ENCODE measurements at places on chromosomes 3 and 15.

GRCh38 chr15:95584088-95584487 lies 746.4 kb upstream of the NR2F2 start:
- DNase-seq = no peak

DNA sequence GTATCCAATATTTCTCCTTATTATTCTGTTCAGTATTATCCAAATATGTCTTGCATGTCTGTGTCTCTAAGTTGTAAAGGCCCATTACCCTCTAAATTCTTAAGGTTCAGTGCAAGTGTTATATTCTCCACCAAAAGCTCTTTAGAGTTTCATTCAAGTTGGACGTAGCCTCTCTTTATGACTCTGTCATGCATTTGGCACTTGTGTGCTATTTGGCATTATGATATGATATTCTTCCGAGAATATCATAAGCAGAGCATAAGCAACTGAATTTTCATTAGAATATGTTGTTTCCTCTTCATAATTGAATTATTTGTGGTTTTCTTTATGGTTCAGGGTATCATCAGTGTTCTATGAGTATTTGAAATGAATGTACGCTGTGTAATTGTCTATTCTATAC lies 594.2 kb downstream of the NAALADL2 start:
- no peak for DNase-seq

DNA sequence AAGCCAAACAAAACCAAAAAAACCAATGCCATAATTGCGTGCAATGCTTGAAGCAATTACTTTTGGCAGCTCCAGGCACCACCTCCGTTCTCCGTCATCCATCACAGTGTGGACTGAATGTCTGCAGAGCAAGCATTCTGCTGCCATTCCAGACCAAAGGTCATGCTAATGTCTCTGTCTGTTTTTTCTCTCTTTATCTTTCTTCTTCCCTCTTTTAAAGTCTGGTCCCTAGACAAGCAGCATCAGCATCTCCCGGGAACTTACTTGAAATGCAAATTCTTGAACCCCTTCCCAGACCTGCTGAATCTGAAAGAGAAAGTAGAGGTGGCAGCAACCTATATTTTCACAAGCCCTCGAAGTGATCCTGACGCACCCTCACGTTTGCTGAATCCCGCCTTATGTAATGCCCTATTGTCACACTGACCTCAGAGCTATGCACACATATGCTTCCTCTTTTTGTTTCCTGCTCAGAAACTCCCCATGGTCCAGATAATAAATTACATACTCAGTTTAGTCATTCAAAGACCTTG lies 297.3 kb upstream of the PROK2 start:
- no peak for DNase-seq

GRCh38 chr3:56835650-56836227 lies 34.0 kb upstream of the ARHGEF3 start:
- no peak for DNase-seq

DNA sequence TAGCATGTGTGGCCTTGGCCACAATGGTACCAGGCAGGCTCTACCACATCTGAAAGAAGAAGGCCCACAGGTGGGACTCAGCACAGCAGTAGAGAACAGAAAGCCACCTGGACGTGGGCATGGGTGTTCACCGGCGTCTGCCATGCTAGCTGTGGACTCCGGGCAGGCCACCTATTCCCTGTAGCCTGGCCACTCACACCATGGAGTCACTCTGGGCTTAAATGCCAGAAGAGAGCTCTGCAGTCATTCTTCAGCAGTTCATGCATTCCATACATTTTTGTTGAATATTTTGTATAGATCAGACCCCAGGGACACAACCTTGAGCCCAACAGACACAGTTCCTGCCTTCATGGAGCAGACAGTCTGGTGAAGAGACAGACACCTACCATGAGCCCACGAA lies 138.6 kb downstream of the SRGAP3 start:
- no peak for DNase-seq

DNA sequence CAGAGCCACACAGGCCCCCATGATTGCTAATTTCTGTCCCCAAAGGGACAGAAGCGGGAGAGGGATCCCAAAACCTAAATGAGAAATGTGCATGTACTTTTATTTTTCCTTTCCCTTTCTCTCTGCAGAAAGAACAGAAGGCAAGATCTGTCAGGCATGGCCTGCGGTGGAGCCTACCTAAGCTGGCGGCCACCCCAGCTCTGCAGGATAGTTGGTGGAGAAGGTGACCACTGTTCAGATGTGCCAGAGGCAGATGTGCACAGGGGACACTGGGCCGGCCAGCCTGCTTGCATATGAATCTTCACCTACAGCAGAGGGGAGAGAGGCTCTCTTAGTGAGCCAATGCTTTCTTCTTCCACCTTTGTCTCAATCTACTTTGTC lies 2.1 kb upstream of the AMOTL2 start:
- DNase-seq = no peak

DNA sequence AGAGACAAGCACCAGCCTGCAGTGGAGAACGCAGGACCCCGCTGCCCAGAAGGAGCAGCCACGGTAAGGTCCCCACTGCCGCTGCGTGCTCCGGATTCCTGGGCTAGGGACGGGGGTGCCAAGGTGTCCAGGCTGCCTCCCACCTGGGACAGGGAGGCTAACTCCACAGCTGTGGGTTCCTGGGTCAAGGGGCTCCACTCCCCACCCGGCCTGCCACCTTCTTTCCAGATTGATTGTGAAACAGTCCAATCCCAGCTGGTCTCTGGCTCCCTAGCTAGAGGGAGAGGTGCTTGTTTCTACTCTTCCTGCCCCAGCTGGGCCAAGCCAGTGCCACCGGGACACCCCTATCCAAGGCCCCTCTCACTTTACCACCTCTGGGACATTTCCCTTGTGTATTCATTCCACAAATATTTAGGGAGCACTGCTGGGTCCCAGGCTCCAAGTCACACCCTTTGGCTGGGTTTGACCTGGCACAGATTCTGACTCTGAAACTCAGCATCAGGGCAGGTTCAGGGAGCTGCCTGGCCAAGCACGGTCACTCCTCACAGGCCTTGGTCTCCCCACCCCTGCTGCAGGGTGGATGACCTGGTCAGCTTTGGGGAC lies 1.9 kb downstream of the PAK6 start:
- no peak for DNase-seq

DNA sequence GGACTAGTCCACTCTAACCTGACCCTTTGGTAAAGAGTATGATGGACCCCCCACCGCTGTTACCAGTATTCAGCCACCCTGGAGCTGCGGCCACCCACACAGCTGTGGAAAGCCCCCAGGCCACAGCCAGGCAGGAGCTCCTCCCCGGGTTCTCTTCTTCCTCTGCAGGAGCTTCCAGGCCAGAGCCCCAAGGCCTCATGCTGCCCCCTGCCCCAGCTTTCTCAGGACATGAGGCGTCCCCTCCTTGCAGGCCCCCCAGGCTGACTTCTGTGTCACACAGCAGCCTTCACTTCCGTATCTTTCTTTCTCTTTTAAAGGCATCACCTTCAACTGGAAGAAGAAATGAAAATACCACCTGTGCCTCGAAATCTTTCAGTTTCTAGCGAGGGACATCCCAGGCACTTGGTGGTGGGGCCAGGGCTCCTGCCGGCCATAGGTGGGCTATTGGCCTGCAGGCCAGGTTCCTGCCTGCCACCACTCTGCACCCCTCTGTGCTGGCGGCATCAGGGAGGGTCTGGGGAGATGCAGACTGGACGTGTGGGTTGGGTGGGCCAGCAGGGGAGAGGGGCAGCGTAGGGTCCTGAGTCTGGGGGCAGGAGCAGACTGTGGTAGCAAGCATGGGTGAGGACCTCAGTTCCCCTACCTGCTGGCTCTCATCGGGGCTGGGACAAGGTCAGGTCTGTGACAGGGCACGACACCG lies 19.9 kb downstream of the KLF13 start:
- no peak for DNase-seq

DNA sequence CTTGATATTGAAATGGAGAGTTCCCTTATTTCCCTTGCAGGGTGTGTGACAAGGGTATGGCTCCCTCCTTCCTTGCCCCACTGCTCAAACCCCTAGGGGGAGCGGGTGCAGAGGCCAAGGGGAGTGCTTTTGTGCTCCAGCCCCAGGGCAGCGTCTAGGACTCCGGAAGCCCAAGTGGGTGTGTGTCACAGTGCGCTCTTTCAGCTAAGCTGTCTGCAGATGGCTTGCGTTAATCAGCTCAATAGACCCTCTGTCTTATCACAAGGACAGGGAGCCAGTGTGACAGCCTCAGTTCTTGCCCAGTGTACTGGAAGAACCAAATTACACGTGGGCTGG lies 523.6 kb upstream of the LMCD1 start:
- no peak for DNase-seq

GRCh38 chr3:188712991-188713390 lies 458.8 kb upstream of the TPRG1 start:
- DNase-seq = no peak

DNA sequence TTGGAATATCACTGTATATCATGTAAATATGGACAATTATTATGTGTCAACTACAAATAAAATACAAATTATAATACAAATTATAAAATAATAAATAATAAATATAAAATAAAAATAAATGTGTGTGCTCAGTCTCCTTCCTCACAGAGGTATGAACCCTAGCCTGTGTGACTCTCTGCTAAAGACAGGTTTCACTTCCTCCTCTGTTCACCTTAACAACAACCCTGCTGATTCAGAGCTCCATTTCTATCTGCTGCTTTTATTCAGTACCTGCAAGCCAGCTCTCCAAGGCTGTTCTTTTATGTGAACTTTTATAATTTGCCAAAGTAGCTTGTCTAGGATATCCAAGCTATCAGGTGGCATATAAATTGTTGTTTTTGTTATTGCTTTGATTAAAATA lies 610.7 kb upstream of the GRM7 start:
- no peak for DNase-seq

- no peak for DNase-seq
These were observed 58.1 kb downstream of the NGLY1 start for GRCh38 chr3:25724948-25725645.

- no peak for DNase-seq
These were observed 126.7 kb upstream of the NSMCE3 start for GRCh38 chr15:29396176-29396811.

DNA sequence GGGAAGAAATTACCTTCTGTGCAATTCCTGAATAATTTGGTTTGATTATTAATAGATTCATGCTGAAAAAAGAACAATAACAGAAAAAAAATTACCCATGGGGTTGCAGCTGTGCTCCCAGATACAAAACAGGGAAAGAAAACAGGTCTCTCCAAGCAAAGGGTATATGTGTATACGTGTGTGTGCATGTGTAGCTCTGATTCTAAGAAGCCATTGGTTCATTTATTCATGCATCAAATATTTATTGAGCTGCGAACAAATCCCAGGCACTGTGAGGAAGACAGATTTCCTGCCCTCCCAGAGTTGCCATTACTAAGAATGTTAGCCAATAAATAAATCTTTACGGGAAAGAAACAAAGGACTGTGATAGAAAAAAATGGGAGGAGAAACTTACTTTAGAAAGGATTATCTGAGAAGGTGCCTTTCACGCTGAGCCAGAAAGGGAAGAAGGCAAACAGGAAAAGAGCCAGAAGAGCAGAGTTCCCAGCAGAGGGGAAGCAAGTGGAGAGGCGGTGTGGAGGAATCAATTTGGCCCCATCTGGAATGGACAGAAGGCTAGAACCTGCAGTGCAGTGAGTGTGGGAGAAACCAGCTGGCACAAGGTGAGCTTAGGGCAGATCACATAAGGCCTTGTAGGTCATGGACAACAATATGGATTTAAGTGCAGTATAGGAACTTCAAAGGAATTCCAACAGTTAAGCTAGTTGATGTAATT lies 20.7 kb downstream of the CHL1 start:
- no peak for DNase-seq

GRCh38 chr15:85757939-85758654 lies 36.6 kb downstream of the KLHL25 start:
- no peak for DNase-seq

GRCh38 chr3:154614601-154615000 lies 184.6 kb upstream of the GPR149 start:
- no peak for DNase-seq

GRCh38 chr3:3065876-3066275 lies 44.3 kb downstream of the IL5RA start:
- no peak for DNase-seq

GRCh38 chr3:117922039-117922438 lies 1112.6 kb downstream of the IGSF11 start:
- no peak for DNase-seq

- DNase-seq = no peak
These were observed 52.3 kb downstream of the PGPEP1L start for GRCh38 chr15:98955331-98955730.

- no peak for DNase-seq
These were observed 190.3 kb downstream of the WNT5A start for GRCh38 chr3:55296791-55297190.

DNA sequence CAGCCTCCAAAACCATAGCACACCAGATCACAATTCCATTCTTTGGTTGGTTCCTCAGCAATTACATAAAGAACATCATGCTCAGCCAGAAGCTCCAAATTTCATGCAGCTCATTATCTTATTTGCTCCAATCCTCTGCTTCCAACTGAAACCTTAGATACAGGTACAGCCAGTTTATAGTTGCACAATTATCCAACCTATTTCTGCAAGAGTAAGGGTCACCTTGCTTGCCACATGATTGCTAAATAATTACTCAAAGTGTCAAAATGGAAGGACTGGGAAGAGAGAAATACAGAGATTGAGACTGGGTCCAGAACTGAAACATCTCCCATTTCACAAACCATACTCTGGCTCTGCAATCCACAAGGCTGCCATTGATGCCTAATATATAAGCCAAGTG lies 23.4 kb upstream of the SHC4 start:
- no peak for DNase-seq

- no peak for DNase-seq
These were observed 276.3 kb downstream of the THSD4 start for GRCh38 chr15:71391421-71392088.

GRCh38 chr15:31552482-31553099 lies 226.0 kb downstream of the KLF13 start:
- no peak for DNase-seq

GRCh38 chr15:97401195-97401594 lies 559.3 kb upstream of the ARRDC4 start:
- no peak for DNase-seq

DNA sequence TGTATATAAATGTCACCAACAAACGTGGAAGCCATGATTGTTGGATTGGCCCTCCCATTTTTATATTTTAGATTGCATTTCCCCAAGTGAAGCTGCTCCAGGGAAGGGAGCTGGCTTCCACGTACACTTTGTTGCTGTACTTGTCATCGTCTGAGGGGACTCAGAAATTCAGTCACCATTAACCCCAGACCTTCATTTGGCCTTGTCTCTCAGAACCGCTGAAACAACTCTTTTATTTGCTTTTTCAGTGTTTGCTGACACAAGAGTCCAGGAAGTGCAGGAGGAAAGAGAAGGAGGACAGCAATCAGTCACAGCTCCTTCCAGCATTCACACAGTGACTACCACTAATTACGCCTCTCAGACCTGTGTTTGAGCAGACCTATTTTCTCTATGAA lies 276.5 kb downstream of the TBL1XR1 start:
- DNase-seq = no peak

Measured in activated CD4-positive, alpha-beta T cell treated with anti-CD3 and anti-CD28 coated beads, Interleukin-2, amount 50 U/mL, for 24 hours (primary cell).